Stimulated activated naive CD4-positive, alpha-beta T cell (primary cell): ENCODE measurements at places on chromosomes 1 and 21.

GRCh38 chr1:211333906-211334305 lies 7.3 kb downstream of the TRAF5 start:
- DNase-seq, result no peak

DNA sequence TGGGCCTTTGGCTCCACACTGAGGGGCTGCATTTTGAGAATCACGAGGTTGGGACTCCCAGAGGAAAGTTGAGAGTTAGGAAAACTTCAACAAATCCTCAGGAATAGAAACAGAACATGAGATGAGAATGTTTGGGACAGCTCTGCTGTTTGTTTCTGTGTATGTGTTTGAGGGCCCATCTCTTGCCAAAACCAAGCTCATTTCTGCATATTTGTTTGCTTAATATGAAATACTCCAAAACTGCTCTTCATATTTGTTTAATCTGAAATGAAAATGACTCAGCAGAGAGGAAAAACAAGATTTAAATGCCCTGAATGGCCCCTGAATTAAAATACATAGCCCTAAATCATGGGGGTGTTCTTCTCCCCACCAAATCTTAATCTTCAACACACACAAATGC lies 78.1 kb downstream of the DDR2 start:
- no peak for DNase-seq

DNA sequence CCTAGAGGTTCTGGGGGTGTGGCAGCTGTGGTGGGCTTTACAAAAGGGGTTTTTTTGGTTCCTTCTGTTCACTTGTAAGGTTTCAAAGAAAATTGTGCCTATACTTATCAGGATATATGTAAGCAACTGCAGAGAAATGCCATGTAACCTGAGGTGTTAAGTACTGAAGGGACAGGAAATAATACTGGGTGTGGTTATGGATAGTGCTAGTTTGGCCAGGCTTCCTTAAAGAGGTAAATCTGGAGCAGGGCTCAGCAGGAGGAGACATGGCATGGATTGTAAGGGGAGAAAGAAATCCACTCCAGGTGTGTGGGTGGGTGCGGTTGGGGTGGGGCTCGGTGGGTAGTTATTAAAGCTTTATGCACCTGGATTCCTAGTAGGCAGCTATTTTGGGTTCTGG lies 28.3 kb downstream of the KIRREL1 start:
- no peak for DNase-seq

DNA sequence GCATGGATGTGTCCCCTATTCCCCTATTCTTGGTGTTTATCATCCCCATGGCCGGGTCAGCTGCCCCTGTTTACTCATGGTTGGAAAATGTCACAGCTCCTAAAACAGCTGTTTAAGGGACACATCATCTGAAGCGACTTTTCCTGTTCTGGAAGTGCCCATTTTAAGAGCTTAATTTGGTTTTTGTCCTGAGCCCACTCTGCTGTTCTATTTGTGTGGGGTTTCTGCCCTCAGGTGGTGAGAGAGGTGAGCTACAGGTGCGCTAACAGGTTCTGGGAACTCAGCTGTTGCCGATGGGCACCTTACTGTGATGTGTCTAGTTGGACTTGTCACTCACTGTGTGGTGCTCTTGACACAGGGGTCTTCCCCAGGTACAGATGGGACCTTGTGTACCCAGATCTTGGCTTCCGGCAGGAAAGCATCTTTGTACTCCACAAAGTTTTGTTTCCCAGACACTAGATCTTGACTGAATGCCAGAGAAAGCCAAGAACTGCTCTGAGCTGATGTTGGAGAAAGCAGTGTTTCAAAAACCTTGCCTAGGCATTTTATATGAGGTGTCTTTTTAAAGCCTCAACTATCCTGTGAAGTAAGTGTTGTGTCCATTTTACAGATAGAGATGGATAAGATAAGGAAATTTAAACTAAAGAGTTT lies 59.0 kb upstream of the CD1D start:
- DNase-seq, result no peak

- no peak for DNase-seq
Observed at GRCh38 chr21:29523646-29524045, 224.9 kb downstream of the BACH1 start.

- DNase-seq, result no peak
Observed at GRCh38 chr21:34618941-34619340, 4.0 kb upstream of the RCAN1 start.
